ENCODE measurements at places on chromosomes 2 and 18. TPM values are rescaled to one million over a fixed set of nuclear protein-coding genes. Genes with fewer than 3 reads are reported as not detected.

DNA sequence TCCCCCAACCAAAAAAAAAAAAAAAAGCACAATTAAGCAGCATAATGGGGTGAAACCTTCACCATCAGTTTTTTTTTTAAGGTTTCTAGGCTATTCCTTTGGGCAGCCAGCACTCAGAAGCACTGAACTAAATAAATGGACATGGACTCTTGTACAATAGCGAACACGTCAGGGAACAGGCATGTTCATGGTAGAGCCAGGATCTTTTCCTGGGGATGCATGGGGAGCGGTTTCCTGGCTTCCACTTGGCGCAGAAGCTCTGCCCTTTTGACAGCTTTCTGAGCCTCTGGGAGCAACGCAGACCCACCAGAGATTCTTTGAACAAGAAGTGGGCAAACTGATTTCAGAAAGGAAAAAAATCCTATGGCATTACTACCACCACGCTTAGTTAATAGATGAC, 35.0 kb downstream of the ALPK2 start:
- DNase-seq: no peak

MAL gene
- total RNA-seq: not detected

DNA sequence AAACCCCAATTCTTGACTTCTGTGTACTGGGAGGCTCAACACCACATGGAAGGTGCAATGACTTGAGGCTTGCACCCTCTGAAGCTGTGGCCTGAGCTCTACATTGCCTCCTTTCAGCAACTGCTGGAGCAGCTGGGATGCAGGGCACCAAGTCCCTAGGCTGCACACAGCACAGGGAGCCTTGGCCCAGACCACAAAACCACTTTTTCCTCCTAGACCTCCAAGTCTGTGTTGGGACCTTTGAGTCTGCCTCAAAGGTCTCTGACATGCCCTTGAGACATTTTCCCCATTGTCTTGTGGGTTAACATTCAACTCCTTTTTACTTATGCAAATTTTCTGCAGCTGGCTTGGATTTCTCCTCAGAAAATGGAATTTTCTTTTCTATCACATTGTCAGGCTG, 62.6 kb upstream of the KCNE4 start:
- no peak for DNase-seq

DNA sequence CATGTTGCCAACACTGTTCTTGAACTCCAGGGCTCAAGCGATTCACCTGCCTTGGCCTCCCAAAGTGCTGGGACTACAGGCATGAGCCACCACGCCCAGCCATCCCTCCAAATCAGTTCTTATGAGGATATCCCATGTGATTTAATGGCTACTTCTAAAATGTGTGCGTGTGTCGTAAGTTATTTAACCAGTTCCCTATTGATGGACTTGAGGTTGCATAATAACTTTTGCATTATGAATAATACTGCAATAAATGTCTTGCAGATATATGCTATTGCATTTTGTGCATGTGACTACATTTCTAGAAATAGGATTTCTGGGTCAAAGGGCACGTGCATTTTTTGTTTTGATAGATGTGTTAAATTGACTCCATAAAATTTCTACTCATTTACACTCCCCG, 19.0 kb downstream of the DIPK1C start:
- no peak for DNase-seq

DNA sequence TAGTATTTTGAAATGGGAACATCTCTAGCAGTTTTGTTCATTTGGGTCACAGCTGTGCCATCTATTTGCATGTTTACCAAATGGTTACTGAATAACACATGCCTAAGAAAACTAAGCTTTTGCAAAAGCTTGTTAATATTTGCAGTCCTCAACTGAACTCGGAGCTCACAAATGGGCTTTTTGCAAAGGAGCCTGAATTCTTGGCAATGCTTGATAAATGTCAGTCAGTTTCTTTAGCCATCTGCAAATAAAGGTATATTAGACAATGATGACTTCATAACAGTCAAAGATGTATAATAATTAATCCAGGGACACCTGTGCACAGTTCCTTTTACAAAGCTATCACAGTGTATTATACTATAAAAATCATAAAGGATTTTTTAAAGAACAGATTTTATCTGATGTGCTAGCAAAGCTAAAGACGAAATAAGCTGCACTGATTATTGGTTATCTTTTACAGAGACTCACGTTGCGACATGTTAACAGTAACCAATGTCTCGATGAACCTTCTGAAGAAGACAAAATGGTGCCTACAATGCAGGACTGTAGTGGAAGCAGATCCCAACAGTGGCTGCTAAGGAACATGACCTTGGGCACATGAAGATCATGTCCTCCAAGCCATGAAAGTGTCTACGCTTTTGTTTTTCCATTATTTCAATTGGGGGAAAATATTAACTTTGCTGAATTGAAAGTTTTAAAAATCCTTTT, 248.4 kb upstream of the KCNJ3 start:
- no peak for DNase-seq

C1GALT1C1L gene
- not detected for total RNA-seq

GRCh38 chr2:121142452-121142851, 142.6 kb downstream of the TFCP2L1 start:
- DNase-seq: no peak

CHRNG gene
- total RNA-seq: 13.6 TPM

MYCN gene
- total RNA-seq: 0.25 TPM

MAIP1 gene
- 25.4 TPM for total RNA-seq

COX5B gene
- 742 TPM for total RNA-seq

AMER3 gene
- total RNA-seq: not detected

HOXD12 gene
- not detected for total RNA-seq

- DNase-seq: no peak
These were observed 213.2 kb downstream of the ANAPC1 start for GRCh38 chr2:111670776-111671175.

DNA sequence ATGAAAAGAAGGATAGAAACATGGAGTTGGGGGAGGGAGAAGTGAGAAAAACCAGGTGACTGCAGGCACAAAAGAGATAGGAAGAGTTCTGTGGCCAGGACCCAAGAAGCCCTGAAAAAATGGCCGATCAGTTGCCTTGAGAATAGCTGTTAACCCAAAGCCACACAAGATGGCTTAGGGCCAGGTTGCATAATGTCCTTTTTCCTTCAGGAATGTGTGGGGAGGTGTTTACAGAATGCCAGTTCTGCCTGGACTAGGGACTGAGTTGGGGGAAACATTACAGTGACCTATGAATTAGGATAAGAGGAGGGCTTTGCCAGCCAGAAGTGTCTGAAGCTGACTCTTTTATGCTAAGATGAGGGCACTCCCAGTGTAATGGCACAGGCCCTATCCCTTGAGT, 17.1 kb downstream of the FAM110C start:
- no peak for DNase-seq

DNA sequence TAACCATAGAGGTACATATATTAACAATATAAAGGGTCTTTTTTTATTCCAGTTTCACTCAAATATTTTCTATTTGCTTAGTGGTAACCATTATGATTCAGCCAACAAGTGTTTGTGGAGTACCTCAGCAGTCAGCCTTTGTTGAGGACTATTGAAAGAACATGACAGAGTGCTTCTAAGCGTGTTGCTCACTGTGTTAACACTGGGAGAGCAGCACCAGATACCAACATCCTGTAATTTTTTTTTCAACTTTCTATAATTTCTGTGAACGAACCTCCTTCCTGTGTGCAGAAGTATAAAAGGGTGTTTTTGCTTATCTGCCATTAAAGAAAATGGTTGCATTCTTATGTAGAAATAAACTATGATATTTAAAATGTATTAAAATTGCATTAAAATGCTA, 239.0 kb downstream of the PHLPP1 start:
- no peak for DNase-seq

FAM124B gene
- total RNA-seq: 2.3 TPM

- peak; percentile 19 for DNase-seq
These were observed 68.2 kb downstream of the ZNF516 start for GRCh38 chr18:76426737-76427305.

FOXI3 gene
- not detected for total RNA-seq

DNA sequence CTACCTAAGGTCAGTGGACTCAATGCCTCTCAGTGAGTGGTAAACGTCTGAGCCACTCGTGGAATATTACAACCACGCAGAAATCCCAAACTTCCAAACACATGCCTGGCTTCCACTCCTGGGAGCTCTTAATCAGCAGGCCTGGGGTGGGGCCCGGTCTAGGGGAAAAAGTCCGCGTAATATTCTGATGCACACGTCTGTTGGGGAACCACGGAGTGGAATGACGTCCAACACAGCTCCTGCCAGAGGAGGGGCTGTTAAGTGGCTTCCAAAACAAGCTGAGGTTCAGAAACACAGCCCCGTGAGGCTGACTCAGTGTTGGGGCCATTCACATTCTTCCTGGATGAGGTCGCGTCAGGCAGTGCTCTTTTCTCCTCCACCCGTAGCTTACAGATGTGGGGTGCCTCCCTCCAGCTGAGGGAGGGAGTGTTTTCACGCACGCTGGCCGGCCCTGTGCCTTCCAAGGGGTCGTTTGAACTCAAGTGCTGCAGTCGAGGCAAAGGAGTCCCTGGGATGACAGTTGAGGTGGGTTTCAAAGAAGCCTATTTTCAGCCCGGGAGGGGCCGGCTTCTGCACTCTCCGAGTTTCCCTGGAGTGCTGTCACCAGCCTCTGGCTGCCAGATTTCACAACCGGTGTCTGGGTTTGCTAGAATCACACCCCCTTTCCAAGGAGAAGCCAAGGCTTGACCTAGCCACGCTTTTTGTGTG, 73.1 kb downstream of the ACKR3 start:
- DNase-seq: peak; percentile 78

EVX2 gene
- not detected for total RNA-seq
